ENCODE measurements at places on chromosomes 5 and 9.

- DNase-seq = peak; percentile 29
Measured at GRCh38 chr9:134606951-134607731, 34.5 kb upstream of the COL5A1 start.

- no peak for DNase-seq
Measured at GRCh38 chr9:6961845-6962522, 204.2 kb downstream of the KDM4C start.

GRCh38 chr9:126000731-126001580 lies 253.8 kb downstream of the PBX3 start:
- DNase-seq = no peak

DNA sequence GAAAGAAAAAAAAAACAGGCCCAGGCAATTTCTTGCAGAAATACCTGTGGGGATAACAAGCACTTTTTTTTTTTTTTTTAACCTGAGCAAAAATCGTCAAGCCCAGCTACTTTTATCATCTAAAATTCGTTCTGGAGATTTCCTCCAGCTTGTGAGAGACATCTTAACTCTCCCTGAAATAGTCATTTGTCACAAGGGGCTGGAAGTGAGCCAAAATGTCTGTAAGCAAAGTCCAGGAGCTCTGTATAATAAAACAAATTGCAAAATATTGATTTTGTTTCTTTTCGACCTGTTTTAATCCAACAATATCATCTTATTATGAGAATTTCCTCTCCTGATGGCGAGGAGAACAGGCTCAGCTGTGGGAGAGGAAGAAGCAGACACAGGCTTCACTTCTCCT lies 168.4 kb downstream of the TTLL11 start:
- no peak for DNase-seq

DNA sequence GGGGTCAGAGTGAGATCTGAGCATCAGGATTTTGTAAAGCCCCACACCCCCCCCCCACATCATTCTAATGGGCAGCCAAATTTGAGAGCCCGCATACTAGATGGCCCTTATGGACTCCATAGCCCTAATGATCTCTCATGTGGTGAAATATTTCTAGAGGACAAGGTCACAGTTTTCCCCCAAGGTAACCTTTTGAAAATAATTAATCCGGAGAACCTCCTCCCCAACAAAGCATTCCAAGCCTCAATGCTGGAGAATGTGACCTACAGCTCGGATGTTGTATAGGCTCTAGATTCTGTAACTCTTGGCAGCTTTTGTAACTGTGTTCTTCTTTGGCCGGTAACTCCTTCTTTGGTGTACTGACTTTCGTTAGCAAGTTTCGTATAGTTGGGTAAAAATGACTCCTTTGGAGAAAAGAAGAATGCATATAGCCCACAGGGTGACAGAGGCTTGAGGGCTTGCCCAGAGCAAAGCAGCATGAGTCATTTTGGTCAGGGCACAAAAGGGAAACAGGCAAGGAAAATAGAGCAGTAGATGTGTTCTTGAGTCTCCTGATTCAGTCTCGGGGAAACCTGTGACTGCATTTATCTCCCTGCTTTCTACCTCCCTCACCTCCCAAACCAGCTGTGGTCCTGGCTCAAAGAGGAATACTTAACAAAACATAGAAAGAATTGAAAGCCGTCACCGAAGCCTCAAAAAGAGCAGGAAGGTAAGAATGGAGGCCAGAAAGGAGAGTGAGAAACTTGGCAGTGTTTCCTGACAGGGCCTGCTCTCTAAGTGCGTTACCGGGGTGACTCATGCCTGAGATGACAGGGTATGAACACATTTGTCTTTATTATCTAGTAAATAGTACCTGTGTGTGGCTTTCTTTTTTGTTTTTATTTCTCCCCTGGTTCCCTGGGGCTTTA lies 6.6 kb upstream of the XPA start:
- DNase-seq = peak; percentile 74

DNA sequence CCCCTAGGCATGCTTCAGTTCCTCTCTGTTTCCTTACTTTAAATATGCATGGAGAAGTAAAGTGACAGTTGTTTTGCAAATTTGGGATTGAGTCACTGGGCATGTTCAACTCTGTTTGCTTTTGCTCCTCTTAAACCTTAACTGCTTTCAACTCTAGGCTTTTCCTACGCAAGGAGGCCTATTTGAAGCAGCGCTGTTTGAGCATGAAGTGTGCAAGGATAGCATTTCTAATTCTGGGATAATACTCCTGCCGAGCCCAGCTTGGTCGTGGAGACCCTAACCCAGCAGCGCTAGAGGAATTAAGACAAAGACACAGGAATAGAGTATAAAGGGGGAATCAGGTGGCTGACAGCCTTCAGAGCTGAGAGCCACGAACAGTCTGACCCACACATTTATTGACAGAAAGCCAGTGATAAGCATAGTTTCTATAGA lies 803.4 kb upstream of the CDH10 start:
- no peak for DNase-seq

GRCh38 chr9:37990404-37991015 lies 78.5 kb downstream of the SHB start:
- no peak for DNase-seq

GRCh38 chr9:6844267-6844666 lies 86.5 kb downstream of the KDM4C start:
- no peak for DNase-seq

GRCh38 chr5:102691434-102691833 lies 63.7 kb upstream of the PAM start:
- DNase-seq = no peak

DNA sequence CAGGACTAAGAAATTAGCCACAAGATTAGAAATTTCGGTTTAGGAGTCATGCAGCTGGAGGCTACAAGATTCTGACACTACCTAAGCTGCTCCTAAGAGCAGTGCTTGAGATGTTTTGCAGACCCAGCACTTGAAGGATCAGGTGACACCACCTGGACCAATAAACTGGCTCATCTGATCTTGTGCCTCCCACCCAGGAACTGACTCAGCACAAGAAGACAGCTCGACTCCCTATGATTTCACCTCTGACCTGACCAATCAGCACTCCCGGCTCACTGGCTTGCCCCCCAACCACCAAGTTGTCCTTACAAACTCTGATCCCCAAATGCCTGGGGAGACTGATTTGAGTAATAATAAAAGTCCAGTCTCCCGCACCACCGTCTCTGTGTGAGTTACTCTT lies 170.4 kb downstream of the TTC39B start:
- no peak for DNase-seq

- DNase-seq = no peak
Measured at GRCh38 chr9:87498811-87499360, 1.2 kb downstream of the DAPK1 start.

GRCh38 chr5:59756373-59757035 lies 137.0 kb downstream of the PDE4D start:
- no peak for DNase-seq

DNA sequence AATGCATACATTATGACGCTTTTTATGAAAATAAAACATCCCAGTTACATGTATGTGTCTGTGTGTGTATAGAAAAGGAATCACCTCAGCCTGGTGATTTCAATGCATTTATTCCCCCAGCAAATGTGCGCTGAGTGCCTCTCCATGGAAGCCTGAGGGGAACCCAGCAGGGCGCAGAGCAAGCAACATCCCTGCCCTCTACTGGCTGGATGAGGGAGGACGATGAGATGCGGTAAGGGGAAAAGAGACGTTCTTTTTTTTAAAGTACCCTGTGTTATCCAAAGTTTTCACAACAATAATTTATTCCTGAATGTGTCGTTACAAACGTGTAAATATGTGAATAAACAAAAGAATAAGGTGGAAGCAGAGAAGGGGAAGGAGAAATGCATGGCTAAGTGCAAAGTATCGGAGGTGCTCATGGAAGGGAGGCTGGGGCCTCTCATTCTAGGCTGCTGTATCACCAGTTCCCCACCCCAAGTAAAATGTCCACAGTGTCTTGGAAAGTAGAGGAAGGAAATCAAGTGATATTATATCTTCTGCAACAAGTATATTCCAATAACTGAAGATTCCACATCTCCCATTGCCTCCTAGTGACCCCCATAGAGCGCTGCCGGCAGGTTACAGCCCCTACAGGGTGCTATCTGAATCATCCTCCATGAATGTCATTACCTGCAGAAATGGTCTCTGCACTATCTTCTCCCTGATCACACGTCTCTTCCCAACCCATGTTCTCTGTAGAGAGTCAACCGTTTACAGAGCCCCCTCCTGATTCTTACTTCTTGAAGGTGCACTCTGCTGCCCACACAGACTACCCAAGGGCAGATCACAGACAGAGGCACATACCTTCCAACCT lies 13.0 kb upstream of the ABLIM3 start:
- DNase-seq = peak; percentile 30

DNA sequence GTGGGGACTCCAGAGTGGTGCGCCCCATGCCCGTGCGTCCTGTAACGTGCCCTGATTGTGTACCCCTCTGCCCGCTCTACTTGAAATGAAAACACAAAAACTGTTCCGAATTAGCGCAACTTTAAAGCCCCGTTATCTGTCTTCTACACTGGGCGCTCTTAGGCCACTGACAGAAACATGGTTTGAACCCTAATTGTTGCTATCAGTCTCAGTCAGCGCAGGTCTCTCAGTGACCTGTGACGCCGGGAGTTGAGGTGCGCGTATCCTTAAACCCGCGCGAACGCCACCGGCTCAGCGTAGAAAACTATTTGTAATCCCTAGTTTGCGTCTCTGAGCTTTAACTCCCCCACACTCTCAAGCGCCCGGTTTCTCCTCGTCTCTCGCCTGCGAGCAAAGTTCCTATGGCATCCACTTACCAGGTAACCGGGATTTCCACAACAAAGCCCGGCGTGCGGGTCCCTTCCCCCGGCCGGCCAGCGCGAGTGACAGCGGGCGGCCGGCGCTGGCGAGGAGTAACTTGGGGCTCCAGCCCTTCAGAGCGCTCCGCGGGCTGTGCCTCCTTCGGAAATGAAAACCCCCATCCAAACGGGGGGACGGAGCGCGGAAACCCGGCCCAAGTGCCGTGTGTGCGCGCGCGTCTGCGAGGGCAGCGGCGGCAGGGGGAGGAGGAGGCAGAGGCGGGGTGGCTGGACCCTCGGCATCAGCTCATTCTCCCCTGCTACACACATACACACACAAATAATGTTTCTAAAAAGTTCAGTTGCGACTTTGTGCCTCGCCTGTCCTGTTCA lies 668 bp downstream of the GLIS3 start:
- no peak for DNase-seq

GRCh38 chr5:17852740-17853139 lies 218.5 kb downstream of the TAF11L14 start:
- DNase-seq = no peak

DNA sequence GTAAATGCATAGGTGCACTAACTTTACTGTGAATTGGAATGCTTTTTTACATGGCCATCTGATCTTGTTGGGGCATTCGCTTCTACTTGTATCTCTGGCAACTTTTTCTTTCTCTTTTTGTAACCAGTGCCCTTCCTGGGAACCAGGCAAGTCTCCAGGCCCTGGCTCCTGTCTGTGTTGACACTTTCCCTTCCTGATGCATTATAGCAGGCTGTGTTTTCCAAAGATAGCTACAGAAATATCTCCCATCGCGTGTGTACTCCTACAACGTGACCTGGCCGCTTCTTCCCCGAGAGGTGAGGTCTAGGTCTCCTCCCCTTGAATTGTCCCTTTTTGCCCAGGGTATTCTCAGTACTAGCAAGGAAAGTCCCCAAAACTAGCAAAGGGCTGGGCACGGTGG lies 81.1 kb upstream of the SPIN1 start:
- DNase-seq = no peak

- peak; percentile 80 for DNase-seq
Measured at GRCh38 chr5:154194345-154195329, 4.1 kb downstream of the GALNT10 start.

DNA sequence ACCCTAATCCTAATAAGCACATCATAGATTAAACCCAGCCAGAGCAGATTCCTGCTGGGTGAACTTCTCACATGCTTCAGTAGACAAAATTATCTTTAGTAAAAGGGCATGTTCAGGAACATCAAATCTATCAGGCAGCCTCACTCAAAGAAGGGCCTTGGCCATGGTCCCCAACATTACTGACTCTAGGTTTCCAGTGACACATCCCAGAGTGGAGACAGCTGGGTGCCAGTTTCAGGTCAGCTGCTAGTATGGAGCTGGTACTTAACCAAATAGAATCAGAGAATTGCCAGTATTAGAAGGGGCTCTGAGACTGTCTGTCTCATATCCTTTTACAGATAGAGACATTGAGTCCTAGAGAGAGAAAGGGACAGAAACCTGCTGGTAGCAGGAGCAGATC lies 44.1 kb upstream of the GALNT10 start:
- DNase-seq = no peak

DNA sequence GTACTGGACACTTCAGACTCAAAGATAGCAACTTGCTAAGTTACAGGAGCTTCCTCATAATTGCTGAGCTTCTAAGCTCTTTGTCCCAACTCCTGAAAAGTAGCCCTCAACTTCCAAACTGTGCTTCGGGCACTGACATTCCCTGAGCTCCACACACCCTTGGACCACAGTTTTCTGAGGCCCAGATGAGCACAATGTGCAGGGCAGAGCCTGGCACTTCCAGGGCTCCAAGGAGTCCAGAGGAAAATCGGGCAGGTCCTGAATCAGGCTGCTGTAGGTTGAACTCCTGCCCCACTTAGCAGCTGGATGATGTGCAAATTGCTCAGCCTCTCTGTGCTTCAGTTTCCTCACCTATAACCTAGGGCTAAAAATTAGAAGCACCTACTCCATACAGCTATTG lies 54.6 kb upstream of the KCNIP1 start:
- DNase-seq = no peak

GRCh38 chr9:123735376-123735775 lies 194.6 kb downstream of the DENND1A start:
- no peak for DNase-seq

GRCh38 chr9:82466616-82467260 lies 478.2 kb downstream of the SPATA31D1 start:
- DNase-seq = no peak

GRCh38 chr5:88304356-88304755 lies 35.7 kb upstream of the TMEM161B start:
- no peak for DNase-seq

- no peak for DNase-seq
Measured at GRCh38 chr5:66343370-66344071, 199.4 kb downstream of the SREK1 start.

- peak; percentile 59 for DNase-seq
Measured at GRCh38 chr5:43298443-43298842, 14.8 kb downstream of the HMGCS1 start.

DNA sequence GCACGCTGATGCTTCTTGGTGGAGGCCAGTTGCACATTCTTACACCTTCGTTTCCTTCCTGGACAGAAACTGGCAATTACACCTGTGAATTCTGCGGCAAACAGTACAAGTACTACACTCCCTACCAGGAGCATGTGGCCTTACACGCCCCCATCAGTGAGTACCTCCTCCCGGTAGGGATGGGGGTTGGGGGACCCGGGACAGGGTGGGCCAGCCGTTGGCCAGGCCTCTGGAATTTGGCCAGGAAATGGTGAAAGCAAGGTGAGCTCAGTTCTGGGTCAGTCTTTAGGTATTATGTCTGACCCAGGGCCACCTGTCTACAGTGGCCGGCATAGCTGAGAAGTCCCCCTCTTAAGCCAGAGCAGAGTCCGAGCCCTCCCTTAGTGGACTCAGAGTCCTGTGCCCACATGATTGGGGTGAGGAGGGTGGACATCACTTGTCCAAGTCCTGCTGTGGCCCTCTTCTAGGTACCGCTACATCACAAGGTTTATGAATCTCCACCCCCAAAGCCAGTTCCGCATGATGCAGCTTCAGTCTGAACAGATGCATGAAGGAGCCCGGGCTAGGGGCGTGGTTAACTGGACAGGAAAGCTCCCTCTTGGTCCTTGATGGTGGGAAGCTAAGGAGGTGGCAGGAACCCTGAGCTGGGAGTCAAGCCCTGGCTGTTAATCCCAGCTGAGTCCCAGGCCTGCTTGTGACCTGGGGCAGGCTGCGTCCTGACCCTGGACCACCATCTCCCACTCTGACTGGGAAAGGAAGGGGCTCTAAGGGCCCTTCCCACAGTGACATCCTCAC lies 61.3 kb downstream of the AMBP start:
- no peak for DNase-seq

GRCh38 chr9:113349445-113350094 lies at the start of gene BSPRY:
BSPRY (plus strand) TSS chr9:113349541; CDS start chr9:113349580, 39 bp downstream.
- DNase-seq = no peak
